Fibroblast of skin of left biceps (primary cell): ENCODE measurements at places on chromosomes 16 and 17.

DNA sequence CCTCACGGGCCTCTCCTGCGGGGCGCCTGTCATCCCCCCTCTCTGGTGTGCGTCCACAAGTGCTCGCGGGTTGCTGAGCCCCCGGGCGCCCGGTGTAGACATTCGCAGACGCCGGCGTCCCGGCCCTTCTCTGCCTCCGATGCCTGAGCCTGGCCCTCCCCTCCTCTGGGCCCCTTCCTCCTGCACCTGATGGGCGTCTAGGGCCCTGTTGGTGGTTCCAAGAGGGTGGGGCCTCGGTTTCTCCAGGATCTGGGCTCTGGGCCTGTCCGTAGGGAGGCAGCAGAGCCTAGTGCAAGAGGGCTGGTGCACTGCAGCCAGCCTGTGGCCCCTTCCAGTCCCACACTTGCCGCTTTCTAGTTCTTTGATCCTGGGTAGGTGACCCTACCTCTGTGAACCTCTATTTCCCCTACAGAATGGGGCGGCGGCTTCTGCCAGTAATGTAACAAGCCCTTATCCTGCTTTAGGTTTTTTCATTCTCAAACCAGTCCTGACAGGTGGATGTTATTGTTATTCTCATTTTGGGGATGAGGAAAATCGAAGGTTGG is 623 bp downstream of the E4F1 start:
- no peak for DNase-seq

GRCh38 chr16:5438591-5438990 is 341.0 kb upstream of the EEF2KMT start:
- DNase-seq, result no peak

DNA sequence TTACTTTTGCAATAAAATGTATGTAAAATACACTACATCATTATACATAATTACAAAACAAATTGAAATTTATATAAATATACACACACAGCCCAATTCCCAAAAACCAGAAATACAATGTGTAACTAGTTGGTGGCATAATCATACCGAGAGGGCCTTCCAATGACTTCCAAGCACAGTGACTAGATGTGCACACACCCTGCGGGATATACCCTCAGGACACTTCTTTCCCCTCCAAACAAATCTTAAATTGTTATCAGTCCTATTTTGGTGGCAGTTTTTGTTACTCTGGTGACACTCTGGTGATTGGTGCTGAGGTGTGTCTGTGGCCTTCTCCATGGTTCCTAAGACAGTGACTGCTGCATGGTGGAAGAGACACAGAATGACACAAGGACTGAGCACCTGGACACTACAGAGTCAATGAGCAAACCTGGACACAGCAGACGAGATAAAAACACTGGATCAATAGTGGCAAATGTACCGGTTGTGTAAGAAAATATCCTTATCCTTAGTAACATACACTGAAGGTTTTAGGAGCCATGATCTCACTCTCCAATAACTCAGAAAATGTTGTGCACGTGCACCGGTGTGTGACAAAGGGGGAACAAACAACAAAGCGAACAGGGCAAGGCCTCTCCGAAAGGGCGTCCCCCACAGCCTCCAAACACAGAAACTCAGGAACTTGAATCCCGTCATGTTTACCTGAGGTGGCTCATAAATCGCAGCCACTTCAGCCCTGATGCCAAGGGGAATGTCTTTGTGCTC is 32.9 kb downstream of the NPLOC4 start:
- no peak for DNase-seq

GRCh38 chr17:14805348-14805747 is 459.8 kb downstream of the PMP22 start:
- DNase-seq, result no peak

GRCh38 chr16:66857437-66857836 is 13.2 kb downstream of the CA7 start:
- DNase-seq, result no peak

DNA sequence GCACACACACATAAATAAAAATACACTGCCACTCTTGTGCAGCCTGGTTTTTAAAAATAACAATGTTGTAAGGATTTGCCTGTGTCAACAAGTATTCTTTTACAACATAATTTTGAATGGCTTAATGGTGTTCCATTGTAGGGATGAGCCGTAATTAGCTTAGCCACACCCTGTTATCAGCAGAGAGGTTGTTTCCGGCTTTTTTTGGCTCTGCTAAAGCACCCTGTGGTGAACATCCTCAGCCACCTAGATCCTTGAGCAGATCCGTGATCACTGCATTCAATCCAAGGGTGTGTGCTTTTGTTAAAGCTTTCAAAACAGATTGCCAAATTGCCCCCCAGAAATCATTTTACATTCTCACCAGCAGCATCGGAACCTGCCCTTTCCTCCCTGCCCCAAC is 7.0 kb downstream of the KATNB1 start:
- DNase-seq, result no peak

DNA sequence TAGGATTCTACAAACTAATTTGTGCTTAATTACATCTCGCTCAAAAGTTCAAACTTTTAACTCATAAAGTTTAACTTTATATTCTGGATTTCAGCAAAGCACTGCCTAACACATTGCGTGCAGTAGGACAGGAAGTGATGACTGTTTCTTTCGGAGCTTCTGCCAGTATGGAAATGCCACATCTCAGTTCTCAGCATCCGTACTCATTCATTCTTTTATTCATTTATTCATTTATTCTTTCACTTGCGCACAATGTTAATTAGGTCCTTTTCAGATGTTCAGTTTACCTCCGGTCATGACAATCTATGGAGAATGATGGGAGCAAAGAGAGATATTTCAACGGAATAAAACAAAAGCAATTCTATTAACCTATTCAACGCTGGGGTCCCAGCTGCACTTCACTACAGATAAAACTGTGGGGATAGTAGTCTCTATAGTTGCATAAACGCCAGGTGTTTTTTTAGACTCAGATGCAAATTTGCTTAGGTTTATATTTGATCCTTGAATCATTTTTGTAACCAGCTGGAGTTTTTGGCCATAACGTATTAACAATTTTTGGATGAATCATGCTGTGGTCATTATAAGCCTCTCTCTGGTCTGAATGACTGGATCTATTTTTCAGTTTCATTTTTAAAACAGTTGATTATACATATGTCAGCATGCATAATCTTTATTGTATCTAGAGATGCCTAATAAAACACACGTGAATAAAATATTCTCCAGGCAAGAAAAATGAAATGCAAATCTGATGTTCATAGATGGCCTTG is 143.9 kb downstream of the KCNJ2 start:
- DNase-seq, result no peak
